Stimulated activated effector memory CD8-positive, alpha-beta T cell treated with anti-CD3 and anti-CD28 coated beads, Interleukin-12 subunit alpha, Interleukin-12 subunit beta, amount 100 ng/mL, for 72 hours (primary cell): ENCODE measurements at places on chromosomes 12 and 14.

DNA sequence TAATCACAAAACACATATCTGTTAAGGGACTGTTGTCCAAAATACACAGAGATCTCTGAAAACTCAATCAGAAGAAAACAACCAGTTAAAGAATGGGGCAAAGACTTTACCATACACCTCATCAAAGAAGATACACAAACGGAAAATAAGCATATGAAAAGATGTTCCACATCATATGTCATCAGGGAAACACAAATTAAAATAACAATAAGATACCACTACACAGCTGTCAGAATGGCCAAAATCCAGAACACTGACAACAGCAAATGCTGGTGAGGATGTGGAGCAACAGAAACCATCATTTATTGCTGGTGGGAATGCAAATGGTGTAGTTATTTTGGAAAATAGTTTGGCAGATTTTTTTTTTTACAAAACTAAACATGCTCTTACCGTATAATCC is 220.5 kb upstream of the FOXN3 start:
- no peak for DNase-seq

- no peak for DNase-seq
Observed at GRCh38 chr12:109595321-109595902, 21.8 kb downstream of the MVK start.

DNA sequence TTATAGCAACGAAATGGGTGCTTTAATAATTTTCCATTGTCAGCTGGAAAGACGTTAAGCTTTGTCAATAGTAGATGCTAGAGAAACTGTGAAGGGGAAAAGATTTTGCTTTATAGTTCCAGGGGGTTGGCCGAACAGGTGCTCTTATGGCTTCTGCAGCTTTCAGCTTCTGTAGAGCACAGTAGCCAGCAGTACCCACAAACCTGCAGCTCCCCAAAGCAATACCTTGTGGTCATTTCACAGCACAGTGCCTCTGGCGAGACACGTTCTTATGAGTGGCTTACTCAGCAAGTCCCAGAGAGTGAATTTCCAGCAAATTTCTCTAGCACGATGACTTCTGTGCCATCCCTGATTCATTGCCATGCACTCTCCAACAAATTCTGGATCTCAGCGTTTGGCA is 416.3 kb upstream of the ATP2B1 start:
- no peak for DNase-seq

GRCh38 chr14:60553808-60554207 is 44.9 kb downstream of the SIX6 start:
- no peak for DNase-seq

- no peak for DNase-seq
Observed at GRCh38 chr12:52656616-52657015, 4.6 kb upstream of the KRT2 start.
